ENCODE measurements at places on chromosomes 4 and X.

DNA sequence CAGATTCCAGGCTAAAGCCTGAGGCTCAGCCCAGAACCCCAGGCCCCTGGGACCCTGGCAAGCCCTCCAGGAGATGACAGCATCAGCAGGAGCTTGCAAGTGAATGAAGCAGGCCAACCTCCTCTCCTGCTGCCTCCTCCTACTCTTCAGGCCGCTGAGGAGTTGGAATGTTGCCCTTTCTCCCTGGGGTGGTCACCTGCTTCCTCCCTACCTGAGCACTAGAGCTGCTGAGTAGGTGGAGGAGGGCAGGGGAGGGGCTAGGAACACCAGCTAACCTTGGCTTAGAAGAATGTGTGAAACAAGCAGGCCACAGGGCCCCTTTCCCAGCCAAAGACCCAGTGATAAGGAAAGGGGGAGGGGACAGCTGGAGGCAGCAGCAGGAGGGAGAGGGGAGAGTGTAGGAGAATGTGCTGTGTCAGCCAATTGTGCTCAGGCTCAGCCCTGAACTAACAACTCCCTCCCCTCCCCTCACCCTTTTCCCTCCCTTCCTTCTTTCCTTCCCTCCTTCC is 58.0 kb downstream of the PJA1 start:
- peak; percentile 98 for DNase-seq

DNA sequence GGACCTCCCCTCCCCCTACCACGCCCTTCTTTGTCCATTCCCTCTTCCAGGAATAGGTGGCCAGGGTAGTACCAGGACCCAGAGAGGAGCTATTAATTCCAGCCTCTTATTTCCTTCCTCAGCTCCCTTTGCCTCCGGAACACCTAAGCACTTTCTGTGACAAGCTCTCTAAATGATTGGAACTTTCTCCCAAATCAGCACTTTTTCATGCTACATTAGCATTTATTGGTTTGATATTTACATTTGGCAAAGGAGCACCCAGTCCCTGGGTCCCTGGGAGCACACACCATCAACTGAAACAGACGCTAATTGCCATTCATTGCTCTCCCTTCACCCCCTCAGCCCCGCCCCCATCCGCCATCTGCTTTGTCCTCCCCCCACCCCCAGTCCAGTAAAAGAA is 182.0 kb upstream of the BCOR start:
- DNase-seq, result no peak

- DNase-seq, result no peak
Observed at GRCh38 chr4:177759729-177760128, 317.5 kb upstream of the AGA start.

DNA sequence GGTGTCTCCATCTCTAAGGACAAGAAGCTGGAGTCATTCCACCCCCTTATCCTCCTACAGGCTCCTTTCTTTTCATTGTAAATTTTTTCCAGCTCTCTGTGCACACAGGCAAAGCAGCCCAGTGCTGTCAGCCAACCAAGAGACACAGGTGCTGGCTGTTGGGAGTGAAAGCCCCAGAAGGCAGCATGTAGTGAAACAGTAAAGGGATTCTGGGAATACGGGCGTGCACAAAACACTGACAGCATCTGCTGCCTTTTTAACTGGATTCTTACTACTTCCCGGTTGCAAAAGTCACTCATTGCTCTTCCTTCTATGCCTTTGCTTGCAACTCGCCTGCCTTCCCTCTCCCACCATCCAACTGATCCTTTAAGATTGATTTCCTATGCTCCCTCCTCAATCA is 208.6 kb upstream of the PRPS2 start:
- DNase-seq, result no peak

DNA sequence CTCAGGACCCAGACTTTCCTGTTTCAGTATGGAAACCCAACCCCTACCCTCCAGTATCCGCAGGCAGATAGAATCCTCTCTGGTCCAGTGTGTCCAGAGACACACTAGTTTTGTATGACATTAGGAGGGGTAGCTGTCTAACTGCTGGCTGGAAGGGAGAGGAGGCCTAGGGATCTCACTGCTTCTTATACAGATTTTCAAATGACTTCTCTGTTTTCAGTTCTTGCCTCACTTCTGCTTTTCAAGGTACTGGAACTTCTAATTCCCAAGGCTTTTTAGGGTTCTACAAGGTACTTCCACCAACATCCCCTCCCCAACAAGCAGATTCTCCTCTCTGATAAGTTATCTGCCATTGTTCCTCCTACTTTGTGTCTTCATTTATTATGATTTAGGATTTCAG is 6.1 kb downstream of the SGCB start:
- no peak for DNase-seq

DNA sequence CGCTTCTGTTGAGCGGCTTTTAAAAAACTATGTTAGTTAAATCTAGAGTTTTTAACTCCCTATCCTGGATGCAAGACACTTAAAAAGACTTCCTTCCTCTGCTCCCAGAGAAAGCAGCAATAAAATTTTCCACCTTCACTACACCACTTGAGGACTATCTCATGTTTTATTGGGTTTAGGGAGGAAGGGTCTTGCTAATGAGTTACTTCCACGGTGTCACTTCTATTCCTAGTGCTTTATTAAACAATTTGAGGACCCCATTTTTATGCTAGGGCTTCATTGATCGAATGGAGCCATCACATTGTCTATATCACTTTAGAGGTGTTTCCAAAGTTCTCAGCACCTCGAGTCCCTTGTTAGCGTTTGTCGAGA is 3.7 kb upstream of the STIM2 start:
- DNase-seq, result no peak

GRCh38 chrX:143306991-143307937 is 210.0 kb downstream of the SPANXN3 start:
- no peak for DNase-seq

DNA sequence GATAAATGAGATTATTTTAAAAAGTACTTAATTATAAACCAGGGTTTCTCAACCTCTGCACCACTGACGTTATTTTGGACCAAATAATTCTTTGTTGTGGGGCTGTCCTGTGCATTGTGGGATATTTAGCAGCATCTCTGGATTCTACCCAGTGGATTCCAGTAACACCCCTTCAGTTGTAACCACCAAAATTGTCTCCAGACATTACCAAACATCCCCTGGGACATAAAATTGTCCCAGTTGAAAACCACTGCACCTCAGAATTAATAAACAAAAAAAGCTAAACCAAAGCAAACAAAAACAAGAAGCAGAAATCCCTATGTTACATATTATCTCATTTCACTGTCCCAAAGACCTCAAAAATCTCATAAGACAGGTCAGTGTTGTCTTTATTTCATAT is 54.2 kb upstream of the GIMD1 start:
- no peak for DNase-seq

DNA sequence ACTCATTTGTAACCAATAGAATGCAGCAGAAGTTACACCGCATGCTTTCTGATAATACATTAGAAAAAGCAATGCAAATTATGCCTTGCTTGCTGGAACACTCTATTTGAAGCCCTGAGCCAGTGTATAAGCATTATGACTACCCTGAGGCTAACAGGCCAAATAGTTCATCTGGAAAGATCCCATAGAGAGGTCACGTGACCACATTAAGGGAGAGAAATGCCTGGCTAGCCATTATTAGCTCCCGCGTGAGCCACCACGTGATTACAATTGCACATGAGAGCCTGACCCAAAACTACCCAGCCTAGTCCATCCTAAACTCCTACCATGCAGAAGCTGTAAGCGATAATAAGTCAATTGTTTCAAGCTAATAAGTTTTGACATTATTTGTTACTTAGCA is 472.9 kb upstream of the GALNTL6 start:
- no peak for DNase-seq

GRCh38 chr4:25807102-25807728 is 55.6 kb downstream of the SEL1L3 start:
- no peak for DNase-seq

GRCh38 chrX:136126872-136127406 is 20.4 kb upstream of the FHL1 start:
- DNase-seq, result no peak

GRCh38 chr4:156725257-156725656 is 246.3 kb downstream of the PDGFC start:
- DNase-seq, result no peak

DNA sequence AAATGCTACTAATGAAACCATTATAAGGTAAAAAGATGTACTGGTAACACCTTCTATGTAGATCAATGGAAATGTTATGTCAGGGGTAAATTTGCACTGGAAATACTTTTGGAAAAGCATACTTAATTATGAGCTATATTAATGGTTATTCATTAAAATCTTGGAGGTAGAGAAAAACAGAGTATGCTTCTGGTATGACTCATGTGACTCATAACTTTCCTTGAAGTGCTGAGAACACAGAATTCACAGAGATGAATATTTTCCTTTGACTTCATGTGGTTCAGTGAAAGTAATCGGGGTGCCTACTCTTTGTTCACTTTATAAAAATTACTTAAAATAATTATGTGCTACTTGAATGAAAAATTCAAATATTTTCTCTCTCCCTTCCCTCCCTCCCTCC is 254.2 kb downstream of the KCTD8 start:
- no peak for DNase-seq

DNA sequence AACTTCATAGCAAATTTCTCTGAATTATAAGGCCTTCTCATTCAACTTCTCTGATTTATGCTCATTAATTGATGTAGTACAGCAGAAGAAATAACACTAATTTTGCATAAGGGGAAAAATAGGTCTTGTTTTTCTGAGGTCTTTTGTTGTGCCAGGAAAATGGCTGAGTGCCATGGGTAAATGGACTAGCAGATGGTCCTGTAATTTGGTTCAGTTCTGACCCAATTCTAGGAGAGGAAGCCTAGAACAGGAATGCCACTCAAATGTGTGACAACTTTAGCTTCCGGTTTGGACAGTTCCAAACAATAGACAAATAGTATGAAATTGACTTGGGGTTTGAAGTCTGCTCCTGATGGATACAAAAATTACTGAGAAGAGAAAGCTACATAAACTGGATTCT is 6.2 kb downstream of the RAB9B start:
- no peak for DNase-seq

GRCh38 chrX:69021141-69021960 is 143.9 kb downstream of the PJA1 start:
- DNase-seq, result no peak

Measured in mesendoderm (in vitro differentiated cells).